Ammon's horn (tissue), 1 donor: ENCODE measurements at places on chromosomes 6 and 20.

GRCh38 chr20:17570347-17571152 lies 675 bp downstream of the DSTN start:
- DNase-seq: peak; percentile 58

DNA sequence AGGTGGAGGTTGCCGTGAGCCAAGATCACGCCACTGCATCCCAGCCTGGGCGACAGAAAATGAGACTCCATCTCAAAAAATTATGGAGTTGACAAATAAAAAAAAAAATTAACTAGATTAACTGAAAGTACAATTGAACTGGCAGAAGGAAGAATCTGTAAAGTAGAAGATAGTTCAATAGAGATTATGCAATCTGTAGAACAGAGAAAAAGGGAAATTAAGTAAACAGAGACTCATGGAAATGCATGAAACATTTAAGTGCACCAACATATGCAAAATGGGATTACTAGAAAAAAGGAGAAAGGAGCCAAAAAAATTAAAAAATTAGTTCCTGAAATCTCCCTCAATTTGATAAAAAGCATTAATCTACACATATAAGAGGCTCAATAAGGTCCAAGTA lies 188.8 kb upstream of the KHDRBS2 start:
- DNase-seq: no peak

- DNase-seq: no peak
Observed at GRCh38 chr6:37033819-37034795, 28.7 kb downstream of the FGD2 start.

DNA sequence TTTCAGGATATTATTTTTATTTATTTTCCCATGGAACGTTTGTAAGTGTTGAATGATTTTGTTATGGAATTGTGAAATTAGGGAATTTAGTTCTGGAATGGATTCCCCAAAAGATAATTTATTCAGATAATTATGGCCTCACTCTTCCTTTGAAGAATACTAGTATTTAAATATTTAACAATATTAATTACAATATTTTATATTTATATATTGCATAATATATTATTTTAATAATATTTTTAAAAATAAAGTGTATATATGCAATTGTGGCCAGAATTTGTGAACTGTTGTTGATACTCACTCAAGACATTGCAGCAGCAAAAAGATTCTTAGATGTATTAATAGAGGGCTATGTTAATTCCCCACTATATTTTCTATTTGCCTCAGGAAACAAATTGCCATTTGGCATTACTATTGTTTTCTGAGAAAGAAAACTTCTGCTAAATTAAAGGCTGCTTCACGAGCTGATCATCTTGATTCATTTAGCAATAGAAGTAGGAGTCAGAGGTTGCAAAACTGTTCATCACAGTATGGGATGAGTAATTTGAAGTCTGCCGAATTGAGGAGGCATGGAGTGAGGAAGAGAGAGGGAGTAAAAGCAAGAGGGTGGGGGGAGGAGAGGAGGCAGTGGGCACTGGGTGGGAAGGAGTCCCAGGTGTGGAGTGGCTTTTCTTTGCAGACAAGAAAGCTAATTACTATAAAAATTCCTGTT lies 729.2 kb downstream of the DHX35 start:
- no peak for DNase-seq

GRCh38 chr6:129267028-129267427 lies 384.1 kb downstream of the LAMA2 start:
- DNase-seq: no peak

GRCh38 chr6:24228681-24229255 lies 102.8 kb downstream of the NRSN1 start:
- no peak for DNase-seq

DNA sequence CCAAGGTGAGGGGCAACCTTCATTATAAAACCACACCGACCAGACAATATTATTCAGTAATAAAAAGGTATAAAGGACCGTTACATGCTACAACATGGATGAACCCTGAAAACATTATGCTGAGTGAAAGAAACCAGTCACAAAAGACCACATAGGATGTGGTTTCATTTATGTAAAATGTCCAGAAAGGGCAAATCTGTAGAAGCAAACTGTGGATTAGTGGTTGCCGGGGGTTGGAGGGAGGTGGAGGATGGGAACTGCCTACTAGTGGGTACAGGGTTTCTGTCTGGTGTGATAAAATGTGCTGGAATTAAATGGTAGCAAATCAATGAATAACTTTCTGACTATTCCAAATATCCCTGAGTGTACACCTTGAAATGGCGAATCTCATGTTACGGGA lies 10.2 kb upstream of the PRND start:
- no peak for DNase-seq

DNA sequence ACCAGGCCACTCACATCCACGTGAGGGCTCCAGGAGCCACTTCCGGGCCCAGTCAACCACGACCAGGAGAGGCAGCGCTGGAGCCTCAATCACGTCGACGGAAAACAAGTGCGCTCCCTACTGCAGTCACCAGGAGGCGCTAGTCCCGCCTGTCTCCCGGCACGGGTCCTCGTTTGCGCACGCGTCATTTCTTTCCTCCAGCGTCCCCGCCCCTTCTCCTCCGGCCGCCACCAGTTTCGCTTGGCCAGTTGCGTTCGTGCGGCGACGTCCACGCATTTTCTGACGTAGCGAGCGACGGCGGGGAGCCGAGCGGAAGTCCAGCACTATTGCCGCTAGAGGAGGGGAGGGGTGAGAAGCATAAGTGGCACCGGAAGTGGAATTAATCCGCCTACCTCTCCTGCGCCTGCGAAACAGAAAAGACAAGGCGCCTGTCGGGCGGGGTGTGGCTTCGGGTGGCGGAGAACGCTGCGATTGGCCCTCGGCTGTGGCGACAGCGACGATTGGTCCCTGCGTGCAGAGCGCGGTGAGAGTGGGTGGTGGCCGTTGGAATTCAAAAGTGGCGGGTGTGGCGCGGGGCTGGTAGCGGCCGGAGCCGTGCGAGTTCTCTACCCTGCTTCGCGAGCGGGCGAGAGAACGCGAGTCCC lies at the start of gene KIFC1:
TSS of gene KIFC1 (plus strand) at position 546 of the 644 bp plus-strand sequence. CDS start 163 bp downstream, outside the sequence.
- peak; percentile 100 for DNase-seq
